ENCODE measurements at places on chromosomes 1 and 21. TPM values are rescaled to one million over a fixed set of nuclear protein-coding genes. Genes with fewer than 3 reads are reported as not detected.

Gene VANGL2
- 0.34 TPM for total RNA-seq

Gene FCN3
- not detected for total RNA-seq

GRCh38 chr1:92969517-92969916, 8.3 kb upstream of the DIPK1A start:
- H3K4me3 ChIP-seq = no peak overlapping the region
- H3K36me3 ChIP-seq = peaks cover 3% of the 10 kb centered on the region
- no peak overlapping the region for H3K27ac ChIP-seq
- H3K4me1 ChIP-seq = peaks cover 31% of the 10 kb centered on the region
- H3K27me3 ChIP-seq = no peaks in the 10 kb centered on the region

Gene OPTC
- not detected for total RNA-seq

Gene RYR2
- total RNA-seq = not detected

Gene CD5L
- not detected for total RNA-seq

- H3K4me3 ChIP-seq = no peak overlapping the region
- no peaks in the 10 kb centered on the region for H3K27me3 ChIP-seq
- DNase-seq = no peak
- H3K27ac ChIP-seq = no peak overlapping the region
- peaks cover 3% of the 10 kb centered on the region for H3K36me3 ChIP-seq
- H3K4me1 ChIP-seq = peaks cover 19% of the 10 kb centered on the region
Measured at GRCh38 chr1:6345009-6345408, 48.6 kb downstream of the ACOT7 start.

- H3K27me3 ChIP-seq = no peaks in the 10 kb centered on the region
- no peak overlapping the region for H3K27ac ChIP-seq
- DNase-seq = no peak
- peaks cover 5% of the 10 kb centered on the region for H3K36me3 ChIP-seq
Measured at GRCh38 chr21:25494804-25495203, 112.5 kb downstream of the MRPL39 start.

DNA sequence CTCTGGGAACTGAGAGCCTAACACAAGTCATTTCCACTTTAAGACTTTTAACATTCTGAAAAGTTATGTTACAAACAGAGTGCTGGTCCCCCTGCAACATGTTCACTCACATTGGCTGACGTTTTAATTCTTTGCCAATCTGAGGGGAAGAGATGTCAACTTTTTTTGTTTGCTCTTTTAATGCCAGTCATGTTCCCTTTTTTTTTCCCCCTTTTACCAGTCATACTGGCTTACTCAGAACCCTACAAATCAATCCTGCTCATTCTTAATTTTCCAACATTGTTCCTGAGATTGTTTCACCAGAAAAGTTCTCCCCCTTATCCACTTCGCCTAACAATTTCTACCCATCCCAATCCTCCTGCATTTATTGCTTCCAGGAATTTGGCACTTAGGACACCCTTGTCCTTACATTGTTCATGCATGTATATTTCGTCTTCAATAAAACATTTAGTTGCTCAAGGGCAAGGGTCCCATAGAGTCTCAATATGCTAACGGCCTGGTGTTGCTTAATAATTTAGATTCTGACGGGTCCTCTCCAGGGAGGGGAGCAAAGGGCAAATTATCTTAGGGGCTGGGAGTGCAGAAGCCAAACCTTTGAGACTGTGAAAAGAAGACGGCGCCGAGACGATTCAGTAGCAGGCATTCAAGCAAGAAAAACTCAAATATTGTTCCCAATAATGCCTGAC, 624 bp upstream of the CR1L start:
- H3K4me1 ChIP-seq = peaks cover 5% of the 10 kb centered on the region
- H3K27ac ChIP-seq = no peak overlapping the region
- DNase-seq = no peak
- peaks cover 61% of the 10 kb centered on the region for H3K27me3 ChIP-seq
- no peaks in the 10 kb centered on the region for H3K36me3 ChIP-seq
- H3K4me3 ChIP-seq = peak overlapping the region; percentile 74

DNA sequence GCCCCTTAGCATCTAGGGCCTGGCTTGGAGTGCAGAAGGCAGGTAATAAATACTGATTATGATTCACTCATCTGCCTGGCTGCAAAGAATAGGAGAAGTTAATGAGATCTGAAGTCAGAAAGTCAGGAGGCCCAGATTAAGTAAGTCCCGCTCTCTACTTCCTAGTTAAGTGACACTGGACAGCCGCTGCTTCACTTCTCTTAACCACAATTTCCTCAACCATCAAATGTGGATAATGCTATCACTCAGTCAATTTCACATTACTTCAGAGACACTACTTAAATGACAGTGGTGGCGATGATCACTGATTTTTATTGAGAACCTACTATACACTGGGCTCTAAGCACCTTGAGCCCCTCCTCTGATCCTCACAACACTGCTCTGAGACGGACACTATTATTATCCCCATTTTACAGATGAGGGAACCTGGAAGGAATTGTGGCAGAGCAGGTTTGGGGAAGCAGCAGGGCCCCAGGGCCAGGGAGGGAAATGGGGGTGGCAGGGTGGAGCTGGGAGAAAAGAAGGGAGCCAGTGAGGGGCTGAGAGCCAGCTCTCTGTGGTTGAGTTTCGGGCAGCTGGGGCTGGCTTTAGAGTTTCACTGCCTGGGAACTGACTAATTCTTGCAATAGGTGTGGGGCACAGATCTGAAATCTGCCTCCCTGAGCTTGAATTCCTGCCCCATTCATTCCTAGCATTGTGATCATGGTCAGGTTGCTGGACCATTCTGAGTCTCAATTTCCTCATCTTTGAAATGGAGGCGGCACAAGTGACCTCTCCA, 2.4 kb upstream of the E2F2 start:
- H3K4me1 ChIP-seq = peaks cover 33% of the 10 kb centered on the region
- H3K27ac ChIP-seq = peak overlapping the region; percentile 64
- peaks cover 10% of the 10 kb centered on the region for H3K36me3 ChIP-seq
- no peak overlapping the region for H3K4me3 ChIP-seq
- no peak for DNase-seq

- H3K4me1 ChIP-seq = peaks cover 17% of the 10 kb centered on the region
Measured at GRCh38 chr1:198901266-198901665, 262.4 kb downstream of the PTPRC start.

DNA sequence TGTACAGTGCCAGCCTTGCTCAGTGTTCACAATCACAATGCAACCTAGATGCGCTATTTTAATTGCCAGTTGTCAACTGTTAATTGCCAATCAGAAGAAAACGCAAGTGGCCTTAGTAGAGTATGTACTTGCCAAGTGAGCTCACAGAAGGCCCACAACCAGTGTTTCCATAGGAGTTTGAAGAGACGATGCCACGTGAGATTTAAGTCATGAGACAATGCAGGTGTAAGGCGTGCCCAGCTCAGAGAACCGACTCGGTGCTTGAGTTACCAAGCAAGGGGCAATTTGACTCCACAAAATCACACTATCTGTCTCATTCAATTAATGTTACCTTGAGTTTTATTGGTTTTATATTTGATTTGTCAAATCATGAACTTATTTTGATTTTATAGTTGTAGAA, 65.6 kb downstream of the TEX35 start:
- no peak overlapping the region for H3K4me3 ChIP-seq
- no peaks in the 10 kb centered on the region for H3K4me1 ChIP-seq
- H3K27me3 ChIP-seq = no peaks in the 10 kb centered on the region

DNA sequence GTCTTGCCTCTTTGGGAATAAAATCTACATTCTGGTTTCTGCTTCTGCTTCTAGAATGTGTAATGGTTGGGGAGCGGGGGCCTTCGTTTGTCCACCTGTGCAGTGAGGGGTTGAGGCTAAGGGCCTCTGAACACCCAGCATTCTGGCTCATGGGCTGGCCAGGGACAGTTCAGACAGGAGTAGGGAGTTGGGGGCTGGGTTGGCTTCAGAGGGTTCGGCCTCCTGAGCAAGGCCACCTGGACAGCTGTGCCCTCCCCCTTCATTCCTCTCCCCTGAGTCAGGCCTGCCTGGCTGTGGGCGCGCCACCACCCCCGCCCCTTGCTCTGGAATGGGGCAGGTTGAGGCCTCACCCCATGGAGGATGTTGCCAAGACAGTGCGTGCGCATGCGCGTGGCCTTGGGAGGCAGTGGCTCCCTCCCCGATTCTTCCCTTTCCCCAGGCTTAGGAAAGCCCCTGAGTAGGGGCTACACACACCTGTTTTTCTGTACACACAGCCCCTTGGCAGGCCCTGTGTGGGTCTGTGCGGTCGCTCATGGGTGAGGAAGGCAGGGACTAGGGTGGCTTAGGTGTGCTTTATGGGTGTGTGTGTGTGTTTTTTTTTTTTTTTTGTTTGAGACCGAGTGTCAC, 57.0 kb downstream of the YARS1 start:
- H3K27ac ChIP-seq = no peak overlapping the region
- H3K4me3 ChIP-seq = no peak overlapping the region
- H3K4me1 ChIP-seq = peaks cover 9% of the 10 kb centered on the region
- no peak for DNase-seq
- peaks cover 13% of the 10 kb centered on the region for H3K27me3 ChIP-seq

- no peak for DNase-seq
- no peaks in the 10 kb centered on the region for H3K36me3 ChIP-seq
- H3K27me3 ChIP-seq = no peaks in the 10 kb centered on the region
- no peaks in the 10 kb centered on the region for H3K4me1 ChIP-seq
- no peak overlapping the region for H3K27ac ChIP-seq
Measured at GRCh38 chr1:107531065-107531908, 390.4 kb downstream of the NTNG1 start.

DNA sequence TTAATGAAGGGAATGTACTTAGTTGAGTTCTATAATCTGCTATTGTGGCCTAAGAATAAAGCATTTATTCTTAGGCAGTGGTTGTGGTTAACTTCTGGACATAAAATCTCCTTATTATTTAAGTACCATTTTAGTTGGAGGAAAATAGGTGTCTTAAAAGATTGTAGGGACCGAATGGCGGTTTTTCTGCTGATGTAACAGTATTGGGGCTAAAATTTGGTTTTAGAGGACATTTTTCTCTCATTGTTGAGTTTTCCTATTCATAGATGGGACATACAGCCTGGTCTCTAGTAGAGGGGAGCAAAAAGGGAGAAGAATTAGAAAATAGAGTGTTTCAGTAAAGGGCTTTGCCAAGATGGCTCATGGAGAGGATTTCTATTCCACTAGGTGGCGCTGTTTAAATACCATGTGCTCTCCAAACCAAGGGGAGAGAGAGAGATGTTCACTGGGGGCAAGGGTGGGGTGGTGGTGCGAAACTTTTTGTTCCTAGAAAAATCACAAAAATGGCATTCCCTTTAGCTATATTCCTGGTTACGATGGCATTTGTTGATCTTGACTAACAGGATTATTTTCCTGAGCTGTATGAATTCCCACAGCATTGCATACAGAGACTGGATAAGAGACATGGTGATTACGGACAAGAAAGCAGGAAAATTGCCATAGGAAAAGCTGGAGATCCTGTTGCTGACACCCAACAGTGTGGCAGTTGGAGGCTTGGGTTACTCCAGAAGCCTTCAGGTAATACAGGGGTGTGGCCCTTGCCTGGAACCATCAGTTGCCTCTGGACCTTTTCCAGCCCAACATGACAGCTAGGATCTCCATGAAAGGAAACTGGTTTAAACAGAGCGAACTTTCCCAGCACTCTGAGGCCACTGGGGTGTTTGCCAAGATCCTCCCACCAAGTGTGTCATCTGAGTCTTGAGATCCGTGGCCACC, 18.2 kb upstream of the FCGR2A start:
- no peak overlapping the region for H3K4me3 ChIP-seq
- H3K27me3 ChIP-seq = peaks cover 28% of the 10 kb centered on the region
- no peaks in the 10 kb centered on the region for H3K36me3 ChIP-seq
- no peak overlapping the region for H3K27ac ChIP-seq

- no peak overlapping the region for H3K27ac ChIP-seq
- H3K36me3 ChIP-seq = peaks cover 27% of the 10 kb centered on the region
- DNase-seq = no peak
- peaks cover 10% of the 10 kb centered on the region for H3K4me1 ChIP-seq
Measured at GRCh38 chr1:232988572-232989040, 38.2 kb downstream of the NTPCR start.

DNA sequence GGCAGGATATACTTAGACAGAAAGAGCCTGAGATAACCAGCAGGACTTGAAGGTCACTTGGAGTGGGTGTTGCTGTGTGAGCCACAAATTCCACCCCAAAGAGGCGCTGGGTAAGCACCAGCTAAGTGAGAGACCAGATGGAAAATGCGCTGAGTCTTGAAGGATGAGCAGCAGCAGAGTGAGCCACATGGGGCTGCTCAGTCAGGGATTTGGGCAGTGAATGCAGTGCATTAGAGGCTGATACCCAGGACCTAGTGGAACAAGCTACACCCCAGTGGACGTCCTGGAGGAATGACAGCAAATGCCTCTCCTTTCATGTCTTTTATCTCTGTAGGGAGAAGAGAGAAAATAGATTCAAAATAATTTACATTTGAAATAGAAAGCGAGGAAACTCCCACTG, 11.3 kb downstream of the GRIK1 start:
- H3K4me1 ChIP-seq = no peaks in the 10 kb centered on the region
- no peaks in the 10 kb centered on the region for H3K36me3 ChIP-seq
- no peak for DNase-seq
- no peaks in the 10 kb centered on the region for H3K27me3 ChIP-seq

DNA sequence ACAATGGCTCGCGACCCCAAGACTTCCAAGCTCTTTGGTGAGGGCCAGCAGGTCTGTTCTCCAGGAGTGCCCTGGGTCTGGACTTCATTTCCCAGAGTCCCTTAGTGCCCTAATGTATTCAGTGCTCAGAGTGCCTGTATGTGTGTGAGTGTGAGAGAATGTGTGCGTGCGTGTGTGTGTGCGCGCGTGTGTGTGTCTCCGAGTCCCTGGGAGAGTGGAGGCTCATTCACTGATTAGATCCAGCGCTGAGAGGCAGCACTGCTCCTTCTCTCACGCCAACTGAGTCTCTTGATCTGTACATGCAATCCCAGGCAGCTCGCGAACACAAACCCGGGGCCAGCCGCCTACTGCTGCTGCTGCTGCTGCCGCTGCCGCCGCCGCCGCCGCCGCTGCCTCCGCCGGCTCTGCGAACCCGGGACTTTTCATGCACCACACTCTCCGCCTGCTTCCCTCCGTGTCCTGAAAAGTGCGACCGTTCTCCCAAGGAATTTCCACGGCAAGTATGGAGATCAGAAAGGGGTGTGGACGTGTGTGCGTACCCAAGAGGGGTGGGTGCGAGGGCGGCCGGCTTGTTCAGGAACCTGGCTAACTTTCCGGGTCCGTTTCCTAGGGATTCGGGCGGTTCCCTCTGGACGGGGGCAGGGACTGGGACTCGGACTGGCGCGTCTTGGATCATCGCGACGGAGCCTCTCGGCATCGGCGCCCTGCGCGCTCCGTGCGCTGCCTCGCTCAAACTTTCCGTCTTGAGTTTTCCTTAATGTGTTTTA, at the start of gene RNF220:
RNF220 (plus strand) TSS at position 225 of the 767 bp plus-strand sequence.
- no peak within 1 kb of the TSS for H3K27ac ChIP-seq
- peak within 1 kb of the TSS; percentile 84 for H3K4me3 ChIP-seq
- DNase-seq = peak; percentile 55
- no peaks in the 10 kb centered on the region for H3K36me3 ChIP-seq
- H3K4me1 ChIP-seq = peaks cover 22% of the 10 kb centered on the region

DNA sequence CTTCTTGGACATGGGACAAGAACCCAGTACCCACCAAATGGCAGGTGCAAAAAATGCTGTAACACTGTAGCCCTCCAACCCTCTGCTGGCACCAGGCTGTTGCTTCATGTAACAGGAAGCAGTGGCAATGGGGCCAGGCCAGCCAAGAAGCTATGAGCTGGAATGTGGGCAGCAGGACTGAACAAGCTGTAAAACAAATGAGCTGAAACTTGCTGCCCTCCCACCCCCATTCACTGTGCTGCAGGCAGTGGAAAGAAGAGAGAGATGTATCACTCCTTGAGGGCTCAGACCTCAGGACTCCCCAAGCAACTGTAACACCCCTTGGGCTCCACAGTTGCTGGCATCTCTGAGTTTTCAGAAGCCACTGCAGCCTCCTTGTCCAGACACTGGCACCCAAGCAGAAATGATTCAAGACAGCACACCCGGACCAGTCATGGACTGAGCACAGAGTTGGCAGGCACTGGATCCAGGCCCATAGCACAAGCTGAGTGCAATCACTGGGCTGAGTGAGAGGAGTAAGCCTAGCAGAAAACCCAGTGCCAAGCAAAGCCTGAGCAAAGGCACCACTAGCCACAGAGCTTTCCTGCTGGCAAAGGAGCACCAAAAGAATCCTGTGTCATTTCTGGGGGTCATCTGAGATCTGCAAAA, 321.4 kb upstream of the CXADR start:
- no peaks in the 10 kb centered on the region for H3K27me3 ChIP-seq
- no peak for DNase-seq
- H3K27ac ChIP-seq = no peak overlapping the region

Data from activated naive CD8-positive, alpha-beta T cell treated with anti-CD3 and anti-CD28 coated beads, Interleukin-2, amount 10 ng/mL, durations not matched to agents 7 days and 5 days (primary cell).